GM23338 (cell line): ENCODE measurements at places on chromosomes 1 and 21.
A peak's percentile ranks its signal among the peaks of the same experiment; 100 is the strongest.

GRCh38 chr1:31505911-31506497 lies 70.3 kb upstream of the TINAGL1 start:
- no peak for DNase-seq

DNA sequence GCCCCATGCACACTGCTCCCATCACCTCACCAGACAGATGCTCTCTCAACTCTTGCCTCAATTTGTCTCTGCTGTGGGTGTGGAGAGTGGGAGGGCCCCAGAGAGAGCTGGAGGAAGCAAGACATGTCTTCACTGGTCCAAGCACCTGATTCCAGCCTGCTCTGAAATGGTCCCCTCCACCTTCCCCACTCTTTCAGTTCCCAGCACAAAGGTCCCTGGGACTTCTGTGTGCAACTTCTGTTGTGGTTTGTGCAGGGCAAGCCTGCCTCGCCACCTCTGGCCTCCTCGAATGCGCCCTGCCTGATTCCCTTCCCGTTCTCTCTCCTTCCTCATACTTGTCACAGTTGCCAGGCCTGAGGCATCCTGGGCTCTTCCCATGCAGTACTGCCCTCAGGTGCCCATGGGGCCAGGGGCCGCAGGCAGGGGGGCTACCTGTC lies 119.3 kb downstream of the SYT2 start:
- DNase-seq, result no peak

DNA sequence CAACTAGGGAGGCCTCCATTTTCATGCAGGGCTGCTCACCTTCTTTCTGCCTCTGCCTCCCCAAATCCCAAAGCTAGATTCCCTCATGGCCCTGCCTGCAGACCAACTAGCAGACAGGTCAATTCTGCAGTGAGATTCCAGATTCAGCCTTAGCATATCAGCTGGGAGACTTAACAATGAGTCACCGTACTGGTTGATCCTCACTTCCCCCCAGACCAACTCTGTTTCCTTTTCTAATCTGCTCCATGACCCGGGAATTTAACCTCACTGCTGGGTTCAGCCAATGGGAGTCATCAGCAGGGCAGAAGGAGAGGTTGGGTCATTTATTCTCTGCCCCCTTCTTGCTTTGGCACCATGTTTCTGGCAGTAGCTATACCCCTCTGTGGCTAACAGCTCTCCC lies 140.6 kb upstream of the GRIK3 start:
- no peak for DNase-seq

DNA sequence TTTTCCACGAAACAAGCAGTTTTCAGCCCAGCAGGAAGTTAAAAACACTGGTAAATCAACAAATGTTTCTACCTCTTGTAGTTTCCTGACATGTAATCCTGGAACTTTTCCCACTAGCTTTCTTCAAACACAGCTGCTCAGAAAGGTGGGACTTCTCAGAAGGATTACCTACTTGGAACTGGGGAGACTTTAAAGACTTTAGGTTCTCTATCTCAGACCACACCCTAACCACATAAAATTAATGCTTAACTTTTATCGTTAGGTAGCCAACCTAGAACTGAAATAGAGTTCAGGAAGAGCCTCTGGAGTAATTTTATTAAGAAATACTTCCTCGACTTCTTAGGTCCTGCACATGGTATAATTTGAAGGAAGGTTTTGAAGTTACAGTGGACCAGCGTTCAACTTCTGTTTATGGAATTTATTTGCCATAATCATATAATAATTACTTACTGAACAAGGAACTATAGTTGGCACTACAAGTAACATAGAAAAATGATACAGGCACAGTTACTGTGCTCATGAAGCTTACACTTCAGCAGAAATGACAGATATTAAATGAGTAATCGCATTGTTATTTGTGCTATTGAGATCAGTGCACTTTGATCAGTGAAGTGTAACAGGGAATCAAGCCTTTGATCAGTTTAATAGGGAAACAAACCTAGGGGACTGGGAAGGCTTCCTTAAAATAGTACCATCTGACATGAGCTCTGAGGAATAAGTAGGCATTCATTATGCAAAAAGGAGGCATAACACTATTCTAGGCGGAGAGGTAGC lies at the start of gene BCL2L15:
TSS of gene BCL2L15 (minus strand) at position 180 of the 774 bp plus-strand sequence. CDS start 206 bp downstream, outside the sequence.
- no peak for DNase-seq

GRCh38 chr1:35535243-35535642 lies 22.0 kb downstream of the KIAA0319L start:
- DNase-seq, result peak; percentile 55

- no peak for DNase-seq
Observed at GRCh38 chr1:228305721-228306152, 97.9 kb downstream of the OBSCN start.

- no peak for DNase-seq
Observed at GRCh38 chr1:234875328-234875952, 253.2 kb downstream of the TOMM20 start.

- no peak for DNase-seq
Observed at GRCh38 chr21:35905096-35905962, 155.0 kb downstream of the SETD4 start.

DNA sequence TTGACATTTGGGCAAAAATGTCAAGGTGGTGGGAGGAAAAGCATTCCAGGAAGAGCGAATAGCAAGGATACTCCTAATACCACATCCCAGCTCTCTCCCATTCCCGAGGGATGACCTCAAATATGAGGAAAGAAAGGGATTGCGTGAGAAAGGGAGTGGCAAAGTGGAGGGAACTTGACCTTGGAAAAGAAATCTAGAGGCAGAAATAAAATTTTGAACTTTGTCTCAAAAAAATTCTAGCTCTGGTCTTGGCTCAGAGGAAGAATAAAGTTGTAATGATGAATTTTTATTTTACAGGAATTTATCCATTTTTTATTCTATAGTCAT lies 127.8 kb downstream of the TBX19 start:
- DNase-seq, result no peak

DNA sequence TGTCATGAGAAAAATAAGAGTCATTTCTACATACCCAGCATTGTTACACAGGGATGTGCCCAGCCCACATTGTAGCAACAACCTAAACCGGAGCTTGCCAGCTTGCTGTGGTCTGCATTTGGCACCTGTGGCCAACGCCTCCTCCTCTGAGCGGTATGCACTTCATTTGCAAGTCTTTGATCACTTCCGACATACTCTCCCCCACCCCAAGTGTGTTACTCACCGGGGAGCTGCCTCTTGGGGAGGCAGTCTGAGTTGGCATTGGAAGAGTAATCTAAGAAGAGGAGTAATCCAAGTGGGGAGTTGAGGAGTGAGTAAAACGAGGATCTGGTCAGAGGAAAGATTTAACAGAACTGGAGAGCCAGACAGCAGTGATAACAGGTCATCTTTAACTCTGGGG lies 3.8 kb downstream of the BCL9 start:
- DNase-seq, result peak; percentile 81

GRCh38 chr1:13828454-13829151 lies 128.6 kb downstream of the PRDM2 start:
- DNase-seq, result peak; percentile 87

DNA sequence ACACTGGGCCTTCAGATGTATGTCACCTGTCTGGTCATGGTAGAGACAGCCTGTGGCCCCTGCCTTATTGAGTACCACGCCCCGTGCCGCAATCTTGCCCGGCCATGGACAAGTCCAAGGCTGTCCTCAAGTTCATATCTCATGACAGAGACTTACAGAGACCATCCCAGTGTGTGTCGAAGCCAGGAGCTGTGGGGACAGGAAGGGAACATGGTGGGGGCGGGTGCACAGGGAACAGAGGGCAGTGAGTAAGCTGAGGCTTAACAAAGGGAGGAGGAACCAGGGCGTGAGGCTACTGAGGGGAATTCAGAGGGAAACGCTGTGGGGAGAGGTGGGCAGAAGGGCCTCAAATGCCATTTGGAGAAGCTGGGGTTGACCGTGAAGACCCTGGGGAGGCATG lies 75.8 kb downstream of the ALPL start:
- no peak for DNase-seq

- no peak for DNase-seq
Observed at GRCh38 chr21:42455754-42456440, 40.1 kb downstream of the RSPH1 start.

DNA sequence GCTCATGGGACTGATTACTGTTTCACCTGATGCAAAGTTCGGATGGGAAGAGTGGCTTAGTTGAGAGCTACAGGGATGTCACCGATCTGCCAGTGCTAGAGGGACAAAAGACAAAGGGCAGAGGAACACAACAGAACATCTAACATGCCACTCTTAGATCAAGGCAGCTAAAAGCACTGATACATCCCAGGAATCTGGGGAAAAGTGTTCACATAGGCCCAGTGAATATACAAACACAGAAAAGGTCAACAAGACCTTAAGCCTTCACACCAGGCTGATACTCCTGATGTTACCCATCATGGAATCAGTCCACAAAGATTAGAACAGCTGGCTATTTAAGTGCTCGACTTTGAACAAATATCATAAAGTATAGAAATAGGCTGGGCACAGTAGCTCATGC lies 163.2 kb downstream of the EIF4G3 start:
- no peak for DNase-seq

DNA sequence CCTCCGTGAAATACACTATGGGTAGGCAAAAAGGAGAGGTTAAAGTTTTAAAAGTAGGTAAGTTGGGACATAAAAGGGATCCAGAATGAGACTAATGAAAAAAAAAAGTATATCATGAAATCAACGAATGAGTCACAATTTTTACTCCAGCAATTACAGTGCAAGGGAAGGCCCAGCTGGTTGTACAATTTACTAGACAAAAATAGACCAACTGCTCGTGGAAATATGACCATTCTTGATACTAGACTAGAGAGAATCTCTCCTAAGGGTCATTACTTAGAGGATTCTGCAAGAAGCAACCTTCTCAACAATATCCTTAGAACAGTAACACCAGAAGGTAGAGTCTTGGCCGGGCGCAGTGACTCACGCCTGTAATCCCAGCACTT lies 55.1 kb upstream of the EFHD2 start:
- DNase-seq, result no peak

GRCh38 chr21:45829668-45830067 lies 151.9 kb upstream of the COL6A1 start:
- no peak for DNase-seq

DNA sequence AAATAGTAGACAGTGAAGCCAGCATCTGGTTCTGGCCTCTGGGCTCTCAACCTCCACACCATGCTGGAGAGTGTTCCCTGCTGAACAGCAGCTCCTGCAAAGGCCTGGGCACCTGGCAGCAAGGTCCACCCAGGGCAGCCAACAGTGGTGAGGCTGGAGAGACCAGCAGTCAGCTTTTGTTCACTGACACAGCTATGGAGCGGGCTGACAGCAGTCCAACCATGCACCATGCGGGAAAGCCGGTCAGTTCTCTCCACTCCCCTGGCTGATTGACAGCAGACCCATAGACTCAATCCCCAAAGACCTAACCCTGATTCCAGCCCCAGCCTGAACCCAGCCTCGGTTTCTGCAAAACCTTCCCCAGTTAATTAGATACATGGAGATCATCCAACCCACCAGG lies 49.0 kb downstream of the KLHDC7A start:
- DNase-seq, result no peak

DNA sequence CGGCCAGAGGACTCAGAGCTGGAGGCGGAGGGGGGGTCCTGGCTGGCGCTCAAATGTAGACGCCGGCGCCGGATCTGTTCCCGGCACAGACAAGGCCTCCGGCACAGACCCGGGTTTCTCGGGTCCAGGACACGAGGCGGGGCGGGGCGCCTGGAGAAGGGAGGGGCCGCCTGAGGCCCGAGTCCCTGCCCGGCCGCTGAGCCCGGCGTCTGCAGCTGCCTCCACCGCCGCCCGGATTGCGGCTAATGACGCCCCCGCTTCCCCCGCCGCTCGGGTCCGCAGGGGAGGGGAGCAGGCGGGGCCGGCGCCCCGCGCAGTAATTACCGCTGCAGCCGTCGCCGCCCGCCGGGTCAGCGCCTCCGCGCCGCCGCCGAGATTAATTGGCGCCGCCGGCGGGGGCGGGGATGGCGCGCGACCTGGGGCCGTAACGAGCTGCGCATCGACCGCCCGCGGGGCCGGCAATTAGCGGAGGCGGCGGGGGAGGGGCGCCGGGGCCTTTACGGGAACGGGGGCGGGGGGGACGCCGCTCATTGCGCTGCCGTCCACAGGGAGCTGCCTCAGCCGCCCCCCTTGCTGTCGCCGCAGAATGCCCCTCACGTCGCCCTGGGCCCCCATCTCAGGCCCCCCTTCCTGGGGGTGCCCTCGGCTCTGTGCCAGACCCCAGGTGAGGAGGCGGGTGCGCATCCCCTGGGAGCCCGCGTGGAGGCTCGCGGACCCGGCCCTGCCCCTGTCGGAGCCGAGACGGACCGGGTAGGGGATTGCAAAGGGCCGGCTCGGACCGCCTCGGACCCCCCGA lies 17.3 kb downstream of the NOC2L start:
- peak; percentile 74 for DNase-seq

GRCh38 chr1:222049176-222049575 lies 307.3 kb upstream of the DUSP10 start:
- DNase-seq, result no peak
